Activated CD8-positive, alpha-beta memory T cell treated with anti-CD3 and anti-CD28 coated beads for 1 hour (primary cell): ENCODE measurements at places on chromosomes 6 and 20.

GRCh38 chr6:13242590-13242989, 85.7 kb downstream of the TBC1D7 start:
- no peak for DNase-seq

DNA sequence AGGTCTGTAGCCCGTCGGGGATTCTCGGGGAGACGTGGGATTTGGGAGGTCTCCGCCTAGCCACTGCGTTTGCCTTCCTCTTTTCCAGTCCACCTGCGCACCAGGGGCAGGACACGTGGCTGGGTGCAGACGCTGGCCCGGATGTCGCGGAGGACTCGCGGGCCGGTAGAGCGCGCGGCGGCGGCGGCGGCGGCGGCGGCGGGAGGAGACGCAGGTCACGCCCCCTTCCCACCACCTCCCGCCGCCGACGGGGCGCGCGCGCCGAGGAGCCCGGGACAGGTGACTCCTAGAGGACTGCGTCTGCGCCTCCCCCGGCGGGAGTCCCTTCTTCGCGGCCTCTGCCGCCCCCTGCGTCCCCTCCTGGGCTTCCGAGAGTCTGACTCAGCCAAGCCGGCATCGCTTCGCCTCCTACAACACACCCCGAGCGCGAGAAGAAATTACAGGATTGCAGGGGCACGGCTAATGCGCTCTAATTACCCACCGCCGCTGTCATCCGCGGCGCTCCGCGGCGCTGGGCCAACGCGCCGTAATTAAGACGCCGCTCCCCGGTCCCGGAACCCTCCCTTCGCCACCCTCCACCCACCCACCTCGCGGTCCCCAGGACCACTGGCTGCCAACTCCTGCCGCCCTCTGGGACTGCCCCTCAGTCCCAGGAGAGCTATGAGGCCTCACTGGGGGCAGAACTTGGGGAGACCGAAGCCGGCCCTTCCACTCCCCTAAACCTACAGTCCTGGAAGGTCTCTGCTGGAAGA, 124.5 kb downstream of the MRPL14 start:
- DNase-seq = no peak

DNA sequence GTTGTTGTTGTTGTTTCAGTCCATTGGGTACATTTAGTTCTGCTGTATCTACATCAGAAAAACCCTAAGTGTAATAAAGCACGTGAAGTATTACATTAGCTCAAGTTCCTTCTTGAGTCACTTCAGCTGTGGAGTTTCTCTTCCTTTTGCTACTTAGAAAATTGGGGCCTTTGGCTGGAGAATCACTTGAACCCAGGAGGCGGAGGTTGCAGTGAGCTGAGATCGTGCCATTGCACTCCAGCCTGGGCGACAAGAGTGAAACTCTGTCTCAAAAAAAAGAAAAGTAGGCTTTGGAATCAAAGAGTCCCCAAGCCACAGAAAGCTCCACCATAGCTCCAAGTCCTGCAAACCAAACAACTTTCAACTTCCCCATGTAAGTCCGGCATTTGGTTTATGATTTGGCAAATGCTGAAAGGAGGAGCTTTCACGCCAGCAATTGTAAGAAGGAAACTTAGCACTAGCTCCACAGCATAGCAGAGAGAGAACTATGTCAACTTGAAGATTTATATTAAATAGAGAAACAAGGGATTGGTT, 56.5 kb upstream of the RNF144B start:
- no peak for DNase-seq

GRCh38 chr6:132708771-132709170, 5.1 kb downstream of the VNN1 start:
- no peak for DNase-seq

DNA sequence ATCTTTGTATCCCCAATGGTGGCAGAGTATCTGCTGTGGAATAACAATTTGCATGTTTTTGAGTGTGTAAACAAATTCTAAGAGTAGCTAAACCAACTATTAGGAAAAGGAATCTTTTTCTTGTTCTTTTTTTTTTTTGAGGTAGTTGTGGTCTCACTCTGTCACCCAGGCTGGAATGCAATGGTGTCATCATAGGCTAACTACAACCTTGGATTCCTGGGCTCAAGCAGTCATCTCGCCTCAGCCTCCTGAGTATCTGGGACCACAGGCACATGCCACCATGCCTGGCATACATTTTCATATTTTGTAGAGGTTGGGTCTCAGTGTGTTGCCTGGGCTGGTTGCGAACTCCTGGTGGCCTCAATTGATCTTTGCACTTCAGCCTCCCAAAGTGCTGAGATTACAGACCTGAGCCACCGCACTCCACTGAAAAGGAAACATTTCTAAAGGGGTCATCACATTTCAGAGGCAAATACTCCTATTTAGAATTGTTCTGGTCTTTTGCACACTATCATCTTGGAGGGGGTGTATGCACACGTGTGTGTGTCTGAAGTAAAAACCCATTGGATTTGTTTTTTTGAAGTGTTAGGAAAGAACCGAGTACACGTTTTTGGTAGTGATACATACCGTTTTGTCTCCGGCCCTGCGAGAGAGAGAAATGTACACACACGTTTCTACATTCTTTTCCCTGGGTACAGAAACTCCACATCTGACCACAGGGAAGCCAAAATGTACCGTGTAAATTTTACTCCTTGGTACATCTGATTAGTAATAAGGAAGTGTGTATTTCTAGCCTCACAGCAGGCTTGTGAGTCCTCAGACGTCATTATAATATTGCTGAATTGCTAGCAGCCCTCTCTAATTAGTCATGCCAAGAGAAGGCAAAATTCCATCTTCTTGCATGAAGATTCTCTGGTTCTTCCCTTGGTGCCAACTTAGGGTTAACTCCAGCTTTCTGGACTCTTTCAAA, 183.6 kb downstream of the JARID2 start:
- DNase-seq = no peak

DNA sequence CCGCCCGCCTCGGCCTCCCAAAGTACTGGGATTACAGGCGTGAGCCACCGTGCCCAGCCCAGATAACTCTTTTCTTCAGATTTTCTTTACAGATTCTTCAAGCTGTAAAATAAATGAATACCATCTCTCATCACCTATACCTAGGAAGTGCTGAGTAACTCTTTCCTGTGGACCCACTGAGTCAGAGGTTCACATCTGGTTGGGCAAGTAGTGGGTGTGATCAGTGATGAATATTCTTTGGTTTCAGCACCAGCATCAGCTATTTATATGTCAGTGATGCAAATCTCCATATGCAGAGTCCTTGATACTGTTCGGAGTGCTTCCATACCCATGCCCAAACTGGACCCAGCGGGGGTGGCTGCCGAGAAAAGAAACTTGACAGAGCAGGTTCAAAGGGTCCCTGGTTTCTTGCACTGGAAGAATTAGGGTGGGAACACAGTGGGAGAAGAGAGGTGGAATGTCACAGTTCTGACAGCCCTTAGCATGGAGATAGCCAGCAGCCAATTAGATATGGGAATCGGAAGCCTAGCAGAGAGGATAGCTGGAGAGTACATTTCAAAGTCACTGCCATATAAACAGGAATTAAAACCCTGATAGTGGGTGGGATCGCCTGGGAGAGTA, 64.9 kb upstream of the DDR1 start:
- DNase-seq = no peak

- DNase-seq = no peak
Observed at GRCh38 chr6:106648651-106649308, 19.4 kb downstream of the QRSL1 start.

DNA sequence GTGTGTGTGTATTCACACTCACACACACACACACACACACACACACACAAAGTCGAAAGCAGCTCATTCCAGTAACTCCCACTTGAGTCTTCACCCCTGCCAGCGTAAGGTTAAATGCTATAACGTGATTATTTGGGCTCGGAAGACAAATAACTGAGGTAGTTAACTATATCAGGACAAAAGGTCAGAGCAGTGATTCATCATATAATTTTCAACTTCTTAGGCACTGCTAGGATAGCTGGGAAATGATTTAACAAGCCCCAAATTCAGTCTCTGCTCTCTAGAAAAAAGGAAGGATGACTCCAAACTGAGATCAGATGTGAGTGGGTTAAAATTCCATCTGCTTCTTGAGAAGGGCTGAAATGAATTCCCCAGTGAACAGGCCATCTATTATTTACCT, 30.7 kb downstream of the HDGFL1 start:
- DNase-seq = no peak

- DNase-seq = no peak
Observed at GRCh38 chr6:24356310-24356973, 1.4 kb downstream of the DCDC2 start.

- DNase-seq = no peak
Observed at GRCh38 chr6:159043947-159044346, 844 bp downstream of the TAGAP start.
